ENCODE measurements at places on chromosomes 7 and 10. TPM values are rescaled to one million over a fixed set of nuclear protein-coding genes. Genes with fewer than 3 reads are reported as not detected.

DNA sequence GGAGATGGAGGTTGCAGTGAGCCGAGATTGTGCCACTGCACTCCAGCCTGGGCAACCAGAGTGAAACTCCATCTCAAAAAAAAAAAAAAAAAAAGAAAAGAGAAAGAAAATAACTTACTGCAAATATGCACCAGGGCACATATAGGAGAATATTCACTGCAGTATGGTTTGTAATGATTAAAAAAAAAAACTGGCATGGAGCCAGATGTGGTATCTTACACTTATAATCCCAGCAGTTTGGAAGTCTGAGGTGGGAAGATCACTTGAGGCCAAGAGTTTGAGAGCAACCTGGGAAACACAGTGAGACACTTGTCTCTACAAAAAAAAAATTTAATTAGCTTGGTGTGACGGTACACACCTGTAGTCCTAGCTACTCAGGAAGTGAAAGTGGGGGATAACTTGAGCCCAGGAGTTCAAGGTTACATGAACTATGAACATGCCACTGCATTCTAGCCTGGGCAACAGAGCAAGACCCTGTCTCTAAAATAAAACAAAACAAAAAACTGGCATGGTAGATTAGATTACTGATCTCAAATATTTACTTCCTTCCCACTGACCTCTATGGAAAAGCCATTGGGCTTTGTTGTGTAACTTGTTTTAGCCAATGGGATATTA lies 85.6 kb downstream of the MICU1 start:
- no peak for DNase-seq

DNA sequence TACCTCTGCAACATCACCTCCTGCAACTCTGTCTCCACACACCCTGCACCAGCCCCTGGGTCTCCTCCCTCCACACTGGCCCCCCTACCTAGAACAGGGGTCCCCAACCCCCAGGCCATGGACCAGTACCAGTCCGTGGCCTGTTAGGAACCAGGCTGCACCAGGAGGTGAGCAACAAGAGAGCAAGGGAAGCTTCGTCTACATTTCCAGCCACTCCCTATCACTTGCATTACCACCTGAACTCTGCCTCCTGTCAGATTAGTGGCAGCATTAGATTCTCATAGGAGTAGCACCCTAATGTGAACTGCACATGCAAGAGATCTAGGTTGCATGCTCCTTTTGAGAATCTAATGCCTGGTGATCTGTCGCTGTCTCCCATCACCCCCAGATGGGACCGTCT lies 108.8 kb upstream of the WDR11 start:
- no peak for DNase-seq

- DNase-seq: no peak
These were observed 1.3 kb downstream of the FGFR2 start for GRCh38 chr10:121596689-121597503.

- no peak for DNase-seq
These were observed 147.1 kb downstream of the ITGA8 start for GRCh38 chr10:15572531-15573045.

Gene TMEM225B
- total RNA-seq: 1.1 TPM

Measured in NCI-H460 (cell line).